ENCODE measurements at places on chromosomes 1 and 21. TPM values are rescaled to one million over a fixed set of nuclear protein-coding genes. Genes with fewer than 3 reads are reported as not detected.

LINGO4 gene
- total RNA-seq, result under 0.01 TPM

HCN3 gene
- 0.21 TPM for total RNA-seq

IKBKE gene
- 13.1 TPM for total RNA-seq

MEX3A gene
- total RNA-seq, result not detected

PAQR6 gene
- 0.94 TPM for total RNA-seq

FAM131C gene
- not detected for total RNA-seq

AVPR1B gene
- not detected for total RNA-seq

CELA3B gene
- not detected for total RNA-seq

VAV3 gene
- 41.1 TPM for total RNA-seq

NPHS2 gene
- not detected for total RNA-seq

CLK2 gene
- 18.2 TPM for total RNA-seq

TEKT2 gene
- total RNA-seq, result 0.10 TPM

EFNA3 gene
- total RNA-seq, result 0.21 TPM

CLCA4 gene
- total RNA-seq, result not detected

SELE gene
- total RNA-seq, result not detected

RCSD1 gene
- 64.1 TPM for total RNA-seq

SHISAL2A gene
- total RNA-seq, result 13.1 TPM

LCE1C gene
- total RNA-seq, result not detected

IL19 gene
- 0.10 TPM for total RNA-seq

HOOK1 gene
- total RNA-seq, result 8.8 TPM

IFI44L gene
- total RNA-seq, result 29.3 TPM

EXO1 gene
- total RNA-seq, result 0.94 TPM

CDCP2 gene
- 0.10 TPM for total RNA-seq

TENT5C gene
- total RNA-seq, result 69.2 TPM

ORC1 gene
- total RNA-seq, result 2.4 TPM

GPR153 gene
- total RNA-seq, result 0.84 TPM

MR1 gene
- total RNA-seq, result 19.2 TPM

Data from mononuclear cell (primary cell).